ENCODE measurements at places on chromosomes 12 and 14. TPM values are rescaled to one million over a fixed set of nuclear protein-coding genes. Genes with fewer than 3 reads are reported as not detected.

Gene VRTN
- total RNA-seq = not detected

Gene BRAP
- 22.4 TPM for total RNA-seq

Gene SMAGP
- 0.64 TPM for total RNA-seq

Gene TSPAN9
- total RNA-seq = 0.31 TPM

DNA sequence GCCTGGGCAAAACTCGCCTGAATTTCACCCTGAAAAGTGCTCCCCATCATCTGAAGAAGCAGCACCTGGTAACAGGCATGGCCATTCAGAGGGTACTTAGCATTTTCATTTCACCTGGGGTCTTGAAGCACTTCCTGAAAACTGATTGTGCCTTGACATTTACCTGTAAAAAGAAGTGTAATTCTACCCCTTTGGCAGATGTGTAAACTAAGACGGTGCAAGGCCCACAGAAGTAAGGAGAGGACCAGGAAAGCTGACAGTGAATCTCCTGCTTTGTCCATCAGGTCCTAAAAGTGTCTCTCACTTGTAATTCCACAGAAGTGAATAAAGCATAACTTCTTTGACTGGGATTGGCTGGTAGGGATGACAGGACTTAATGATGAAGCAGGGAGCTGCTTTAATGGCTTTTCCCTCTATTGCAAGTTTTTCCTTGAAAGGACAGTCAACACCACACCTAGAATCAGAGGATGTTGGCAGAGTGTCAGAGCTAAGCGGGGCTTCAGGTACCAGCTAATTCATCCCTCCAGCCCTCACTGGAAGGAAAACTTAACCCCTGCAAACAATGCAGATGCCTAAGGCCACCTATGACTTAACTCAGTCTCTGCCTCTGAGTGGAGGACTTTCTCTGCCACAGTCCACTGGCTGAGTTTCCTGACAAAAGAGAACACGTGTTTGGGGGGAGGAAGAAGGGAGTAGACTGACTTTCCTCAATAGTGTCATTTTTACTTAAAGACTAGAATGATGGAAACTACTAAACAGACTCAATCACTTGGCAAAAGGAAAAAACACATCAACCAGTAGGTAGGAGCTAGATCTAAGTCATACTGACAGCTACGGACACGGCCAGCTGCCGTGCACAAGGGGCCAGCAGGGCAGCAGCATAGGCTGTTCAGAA lies 74.7 kb downstream of the NUAK1 start:
- no peak for DNase-seq
- H3K27me3 ChIP-seq = peaks cover 8% of the 10 kb centered on the region
- no peaks in the 10 kb centered on the region for H3K36me3 ChIP-seq

DNA sequence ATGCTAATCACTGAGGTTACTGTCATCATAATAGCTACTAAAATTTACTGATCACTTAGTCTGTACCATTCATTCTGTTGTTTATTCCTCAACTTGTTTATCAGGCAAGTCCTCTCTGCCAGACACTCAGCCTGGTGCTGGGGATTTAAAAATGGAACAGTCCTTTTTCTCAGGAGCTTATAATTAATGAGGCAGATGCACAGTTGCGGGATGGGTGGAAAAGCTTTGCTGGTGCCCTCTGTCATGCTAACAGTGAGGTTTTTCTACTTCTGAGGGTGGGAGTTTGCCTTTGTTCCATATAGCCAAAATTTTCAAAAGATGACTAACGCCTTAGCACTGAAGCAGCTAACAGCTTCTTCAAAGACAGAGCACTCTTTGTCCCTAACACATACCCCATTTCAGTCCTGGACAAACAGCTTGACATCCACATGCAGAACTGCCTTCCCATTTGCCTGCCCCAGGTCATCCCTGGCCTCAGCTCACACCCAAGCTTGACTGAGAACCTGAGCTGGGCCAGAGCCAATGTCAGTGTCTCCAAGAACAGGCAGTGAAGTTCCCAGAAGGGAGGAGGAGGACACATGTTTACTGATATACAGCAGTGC lies 30.8 kb upstream of the HSPB8 start:
- peaks cover 36% of the 10 kb centered on the region for H3K27me3 ChIP-seq
- no peak for DNase-seq
- H3K36me3 ChIP-seq = no peaks in the 10 kb centered on the region
- no peak overlapping the region for H3K4me3 ChIP-seq

DNA sequence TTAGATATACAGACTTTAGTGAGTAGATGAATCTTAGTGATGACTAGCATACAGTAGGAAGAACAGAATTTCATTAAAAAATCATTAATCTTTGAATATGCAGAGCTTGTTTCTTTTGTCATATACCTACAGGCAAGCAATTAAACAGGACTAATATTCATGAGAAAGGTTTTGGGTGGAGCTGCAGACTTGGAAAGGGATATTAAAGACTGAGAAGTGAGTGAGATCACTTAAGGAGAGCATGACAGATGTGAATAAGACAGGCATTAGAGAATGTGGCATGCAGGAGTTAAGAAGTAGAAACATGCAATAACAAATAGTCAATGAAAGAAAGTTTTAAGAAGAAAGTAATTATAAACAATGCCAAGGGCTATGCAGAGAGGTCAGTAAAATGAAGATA lies 187.7 kb downstream of the TMTC3 start:
- no peak overlapping the region for H3K4me3 ChIP-seq
- DNase-seq = no peak
- no peaks in the 10 kb centered on the region for H3K36me3 ChIP-seq
- no peaks in the 10 kb centered on the region for H3K4me1 ChIP-seq

- peak overlapping the region; percentile 99 for H3K27ac ChIP-seq
- no peaks in the 10 kb centered on the region for H3K27me3 ChIP-seq
- peak overlapping the region; percentile 86 for H3K4me3 ChIP-seq
- DNase-seq = no peak
- H3K36me3 ChIP-seq = peaks cover 66% of the 10 kb centered on the region
- peaks cover 8% of the 10 kb centered on the region for H3K4me1 ChIP-seq
Observed at GRCh38 chr14:22489957-22490950, 98.8 kb downstream of the DAD1 start.

GRCh38 chr12:64780531-64781279 lies 21.5 kb upstream of the GNS start:
- H3K4me1 ChIP-seq = peaks cover 11% of the 10 kb centered on the region
- peaks cover 80% of the 10 kb centered on the region for H3K27me3 ChIP-seq
- H3K36me3 ChIP-seq = peaks cover 6% of the 10 kb centered on the region
- no peak overlapping the region for H3K27ac ChIP-seq
- peak overlapping the region; percentile 72 for H3K4me3 ChIP-seq

DNA sequence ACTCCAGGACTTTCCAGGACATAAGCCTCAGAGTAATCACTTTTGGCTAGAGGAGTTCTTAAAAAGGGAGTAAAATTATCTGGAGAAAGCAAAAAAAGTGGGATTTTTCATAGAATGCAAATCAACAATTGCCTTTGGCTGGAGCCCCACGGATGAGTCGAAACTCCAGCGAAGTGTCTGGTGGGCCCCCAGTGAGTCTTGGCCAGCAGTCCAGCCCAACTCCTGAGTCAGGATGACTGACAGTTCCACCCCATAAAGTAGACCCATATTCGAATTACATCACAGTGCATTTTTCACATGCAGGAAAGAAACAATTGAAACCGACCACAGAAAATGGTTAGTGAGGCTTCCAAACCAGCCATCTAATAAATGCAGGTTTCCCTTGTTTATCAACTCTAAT lies 265.7 kb downstream of the BCL11B start:
- no peak overlapping the region for H3K4me3 ChIP-seq
- H3K36me3 ChIP-seq = no peaks in the 10 kb centered on the region

DNA sequence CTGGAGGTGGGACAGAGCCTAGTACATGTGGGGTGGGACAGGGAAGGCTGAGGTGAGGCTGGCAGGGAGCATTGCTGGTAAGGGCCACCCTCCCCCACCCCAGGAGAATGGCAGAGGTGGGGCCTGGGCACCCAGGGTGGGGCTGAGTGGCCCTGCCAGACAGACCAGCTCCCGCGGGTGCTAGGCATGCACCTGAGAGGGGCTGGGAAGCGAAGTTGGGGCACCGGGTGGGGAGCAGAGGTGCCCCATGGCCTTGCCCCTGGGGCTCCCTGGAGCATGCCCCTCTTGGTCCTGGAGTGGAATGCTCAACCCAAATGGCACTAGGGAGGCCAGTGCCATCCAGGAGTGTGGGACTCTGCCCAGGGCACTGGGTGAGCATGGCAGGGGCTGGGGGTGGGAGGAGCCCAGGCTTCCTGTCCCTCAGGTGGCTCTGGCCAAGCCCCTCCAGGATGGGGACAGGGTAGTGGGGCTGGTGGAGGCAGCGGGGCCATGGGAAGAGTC lies 1.3 kb downstream of the TNFAIP2 start:
- H3K36me3 ChIP-seq = no peaks in the 10 kb centered on the region
- no peak overlapping the region for H3K4me3 ChIP-seq
- DNase-seq = no peak
- no peak overlapping the region for H3K27ac ChIP-seq
- H3K4me1 ChIP-seq = no peaks in the 10 kb centered on the region

GRCh38 chr14:63204407-63205043 lies at the start of gene RHOJ:
Gene RHOJ (plus strand): TSS chr14:63204443. CDS start chr14:63204870, 427 bp downstream.
- no peaks in the 10 kb centered on the region for H3K36me3 ChIP-seq
- H3K27me3 ChIP-seq = peaks cover 21% of the 10 kb centered on the region
- no peaks in the 10 kb centered on the region for H3K4me1 ChIP-seq
- no peak within 1 kb of the TSS for H3K4me3 ChIP-seq

- H3K27ac ChIP-seq = no peak overlapping the region
- no peak for DNase-seq
- no peaks in the 10 kb centered on the region for H3K27me3 ChIP-seq
- H3K4me1 ChIP-seq = no peaks in the 10 kb centered on the region
Observed at GRCh38 chr14:81952917-81953316, 419.3 kb upstream of the SEL1L start.

Data from activated naive CD8-positive, alpha-beta T cell treated with anti-CD3 and anti-CD28 coated beads for 36 hours (primary cell).